ENCODE measurements at places on chromosomes 5 and 9.
A peak's percentile ranks its signal among the peaks of the same experiment; 100 is the strongest.

DNA sequence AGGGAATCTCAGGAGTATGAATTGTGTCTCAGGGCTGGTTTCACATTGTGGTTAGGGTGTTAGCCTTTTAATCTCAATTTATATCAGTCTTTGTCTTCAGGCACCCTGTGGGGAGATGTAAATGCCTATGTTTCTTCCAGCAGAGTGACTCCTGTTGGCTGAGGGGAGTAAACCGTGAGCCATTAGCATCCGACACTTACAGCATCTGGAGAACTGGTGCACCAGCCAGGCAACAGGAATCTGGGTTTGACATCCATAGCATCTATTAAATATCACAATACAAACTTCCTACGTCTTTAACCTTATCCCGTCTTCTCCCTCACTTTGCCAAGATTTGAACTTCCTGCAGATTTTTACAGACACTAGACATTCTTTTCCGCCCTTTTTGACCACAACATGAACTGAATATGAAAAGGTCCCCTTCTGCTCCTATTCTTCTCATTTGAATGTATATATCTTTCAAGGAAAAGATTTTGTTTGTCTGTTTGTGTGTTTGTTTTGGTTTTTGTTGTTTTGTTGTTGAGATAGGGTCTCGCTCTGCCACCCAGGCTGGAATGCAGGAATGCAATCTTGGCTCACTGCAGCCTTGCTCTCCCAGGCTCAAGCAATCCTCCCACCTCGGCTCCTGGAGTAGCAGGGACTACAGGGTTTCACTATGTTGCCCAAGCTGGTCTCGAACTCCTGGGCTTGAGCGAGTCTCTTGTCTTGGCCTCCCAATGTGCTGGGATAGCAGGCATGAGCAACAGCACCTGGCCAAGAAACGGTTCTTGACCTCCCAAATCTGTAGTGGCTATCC, 626.2 kb downstream of the TLR4 start:
- DNase-seq: no peak

GRCh38 chr5:168608821-168609220, 29.7 kb upstream of the PANK3 start:
- DNase-seq: no peak

GRCh38 chr5:142175461-142176142, 67.0 kb downstream of the NDFIP1 start:
- DNase-seq: no peak

- no peak for DNase-seq
These were observed 216.9 kb downstream of the CD180 start for GRCh38 chr5:66979738-66980137.

GRCh38 chr5:140677947-140678346, 4.6 kb upstream of the DND1 start:
- no peak for DNase-seq

DNA sequence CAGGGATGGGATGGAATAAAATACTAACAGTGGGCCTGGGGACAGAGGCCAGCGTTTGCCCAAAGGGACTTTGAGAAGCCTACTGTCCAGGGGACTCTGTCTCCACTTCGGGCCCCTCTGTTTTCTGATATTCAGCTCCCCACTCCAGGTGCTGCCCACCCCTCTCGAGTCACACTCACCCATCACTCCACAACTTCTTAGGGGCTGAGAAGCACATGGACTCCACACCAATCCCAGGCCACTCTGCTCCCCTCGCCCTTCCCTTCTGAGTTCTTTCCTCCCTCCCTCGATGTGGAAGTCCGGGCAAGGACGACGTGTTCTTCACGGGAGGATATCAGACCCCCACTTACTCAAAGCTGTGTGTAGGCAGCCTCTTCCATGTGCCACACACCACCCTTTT, 124.5 kb downstream of the BARX1 start:
- no peak for DNase-seq

DNA sequence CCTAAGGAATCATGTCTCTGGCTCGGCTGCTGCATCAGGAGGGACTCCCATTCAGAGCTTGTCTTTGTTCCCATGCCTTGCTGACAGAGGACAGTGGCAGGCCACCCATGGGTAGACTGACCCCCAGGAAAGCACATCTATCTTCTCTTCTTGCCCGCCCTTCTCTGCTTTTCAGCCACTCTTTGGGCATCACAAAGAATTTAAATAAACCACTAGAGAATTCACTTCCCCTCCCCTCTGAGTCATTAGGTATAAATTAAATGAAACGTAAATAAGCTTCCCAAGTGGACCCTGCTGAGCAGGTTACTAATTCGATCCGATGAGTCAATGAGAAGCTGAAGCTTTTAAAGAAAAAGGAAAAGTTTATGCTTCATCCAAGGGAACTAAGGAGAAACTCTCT, 97.0 kb downstream of the DRD1 start:
- no peak for DNase-seq

- DNase-seq: no peak
These were observed 13.9 kb downstream of the STC2 start for GRCh38 chr5:173314166-173314952.

- DNase-seq: no peak
These were observed 131.0 kb downstream of the GOLPH3 start for GRCh38 chr5:32043105-32043504.

DNA sequence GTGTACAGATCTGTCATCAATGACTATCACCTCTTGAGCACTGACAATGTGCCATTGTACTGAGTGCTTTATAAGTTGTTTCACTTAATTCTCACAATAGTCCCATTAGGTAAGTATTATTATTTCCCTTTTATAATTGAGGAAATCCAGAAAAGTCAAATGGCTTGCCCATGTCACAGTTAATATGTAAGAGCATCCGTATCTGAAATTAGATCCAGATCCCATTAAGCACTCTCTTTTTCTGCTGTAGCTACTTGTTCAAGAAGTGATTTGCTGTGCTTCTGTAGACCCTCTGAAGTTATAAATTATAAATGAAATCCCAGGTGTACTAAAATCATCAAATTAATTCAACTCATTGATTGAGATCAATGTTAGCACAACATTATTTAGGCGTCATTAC, 94.7 kb downstream of the INIP start:
- no peak for DNase-seq

GRCh38 chr9:129786481-129786880, 16.5 kb upstream of the TOR1B start:
- no peak for DNase-seq

DNA sequence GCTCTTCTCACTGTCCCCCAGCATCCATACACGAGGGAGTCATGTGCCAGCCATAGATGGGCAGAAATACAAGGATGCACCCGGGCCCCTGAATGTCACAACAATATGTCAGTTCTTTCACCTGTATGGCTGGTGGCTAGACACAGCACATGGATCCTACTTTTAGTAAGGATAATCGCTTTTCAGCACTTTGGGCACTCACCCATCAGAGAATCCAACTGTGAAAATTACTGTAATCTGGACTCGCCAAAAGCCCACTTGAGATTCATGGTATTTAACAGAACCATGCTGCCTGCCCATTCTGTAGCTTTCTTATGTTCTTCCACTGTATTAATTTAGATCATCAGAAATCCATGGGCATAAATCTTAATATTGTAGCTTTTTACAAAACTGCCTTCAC, 124.8 kb downstream of the FRMD3 start:
- DNase-seq: no peak

DNA sequence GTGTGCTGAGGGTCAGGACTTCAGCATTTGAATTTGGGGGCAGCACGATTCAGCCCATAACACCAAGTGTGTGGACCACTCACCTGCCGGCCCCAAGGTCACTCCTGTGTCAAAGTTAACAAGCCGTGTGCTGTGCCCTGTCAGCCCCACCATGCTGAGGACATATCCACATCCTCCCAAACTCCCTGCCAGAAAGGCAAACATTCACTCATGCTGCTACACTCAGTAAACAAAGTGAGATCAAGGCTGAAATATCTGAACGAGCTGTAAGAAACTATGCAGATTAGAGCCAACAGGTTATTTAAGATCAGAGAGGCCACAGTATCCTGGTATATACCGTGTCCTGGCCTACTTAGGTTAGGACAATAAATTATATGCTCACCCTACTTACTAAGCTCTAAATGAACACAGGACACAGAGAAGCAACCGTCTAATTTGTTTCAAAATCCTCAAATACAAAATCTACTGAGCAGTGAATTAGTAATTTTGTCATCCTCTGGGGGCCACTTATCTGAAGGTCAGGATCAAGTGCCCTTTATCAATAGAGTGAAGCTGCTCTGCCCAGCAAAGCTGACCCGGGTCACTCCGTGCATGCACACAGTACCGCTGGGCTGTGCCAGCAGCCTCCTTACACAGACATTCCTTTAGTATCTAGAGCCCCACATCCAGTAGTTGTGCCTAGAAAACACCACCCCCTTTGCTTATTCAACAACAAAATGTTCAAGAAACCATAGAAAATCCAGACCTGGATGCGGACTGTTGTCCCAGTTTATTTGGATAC, 28.2 kb downstream of the RETREG1 start:
- DNase-seq: no peak

DNA sequence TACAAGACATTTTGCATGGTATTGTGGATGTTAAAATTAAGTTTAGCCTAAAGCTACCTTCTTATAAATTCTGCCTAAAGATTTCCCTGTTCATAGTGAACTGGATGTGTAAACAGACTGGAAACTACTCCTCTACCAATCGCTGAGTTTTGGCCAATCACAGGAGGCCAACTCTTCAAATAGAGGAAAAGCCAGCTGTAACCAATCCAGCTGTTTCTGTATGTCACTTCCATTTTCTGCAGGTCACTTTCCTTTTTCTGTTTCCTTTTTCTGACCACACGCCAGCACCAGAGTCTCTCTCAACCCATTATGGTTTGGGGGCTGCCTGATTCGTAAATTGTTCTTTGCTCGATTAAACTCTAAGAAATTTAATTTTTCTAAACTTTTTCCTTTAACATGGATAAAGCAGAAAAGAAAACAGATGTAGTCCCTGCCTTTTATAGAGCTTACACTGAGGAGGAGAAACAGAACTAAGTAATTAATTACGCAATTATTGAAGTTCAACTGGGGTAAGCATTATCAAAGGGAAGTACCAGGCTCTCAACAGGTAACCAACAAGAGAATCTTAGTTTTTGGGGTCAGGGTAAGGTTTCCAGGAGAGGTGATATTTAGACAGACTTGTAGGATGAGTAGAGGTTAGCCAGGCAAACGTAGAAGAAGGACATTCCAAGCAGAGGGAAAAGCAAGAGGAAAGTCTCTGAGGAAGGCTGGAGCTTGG, 27.7 kb downstream of the RANBP3L start:
- no peak for DNase-seq

- no peak for DNase-seq
These were observed 603 bp downstream of the TMEM268 start for GRCh38 chr9:114611516-114612271.

- DNase-seq: no peak
These were observed 2.8 kb downstream of the SLC2A8 start for GRCh38 chr9:127399736-127400269.

GRCh38 chr5:159049844-159050315, 49.8 kb downstream of the EBF1 start:
- DNase-seq: no peak

GRCh38 chr9:106954974-106955850, 92.2 kb downstream of the ZNF462 start:
- DNase-seq: no peak

DNA sequence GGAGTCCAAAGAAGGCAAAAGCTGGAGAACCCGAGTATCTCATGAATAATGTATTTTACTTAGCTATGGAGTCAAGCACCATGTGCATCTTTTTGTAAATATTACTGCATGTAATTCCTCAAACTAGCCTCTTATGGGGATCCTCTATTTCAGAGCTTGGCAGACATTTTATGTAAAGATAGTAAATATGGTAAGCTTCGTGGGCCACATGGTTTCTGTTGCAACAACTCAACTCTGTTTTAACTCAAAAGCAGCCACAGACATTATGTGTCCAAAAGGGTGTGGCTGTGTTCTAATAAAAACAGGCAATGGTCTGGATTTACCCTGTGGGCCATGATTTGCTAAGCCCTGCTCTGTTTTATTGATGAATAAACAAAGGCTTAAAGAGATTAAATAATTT, 17.3 kb downstream of the DAPK1 start:
- DNase-seq: no peak

- no peak for DNase-seq
These were observed 20.3 kb downstream of the LPCAT1 start for GRCh38 chr5:1503241-1504068.

GRCh38 chr9:36306471-36307306, 48.4 kb upstream of the GNE start:
- DNase-seq: peak; percentile 8

- no peak for DNase-seq
These were observed 32.9 kb upstream of the MAN2A1 start for GRCh38 chr5:109656829-109657228.

GRCh38 chr5:37786862-37787519, 52.9 kb downstream of the GDNF start:
- DNase-seq: no peak

DNA sequence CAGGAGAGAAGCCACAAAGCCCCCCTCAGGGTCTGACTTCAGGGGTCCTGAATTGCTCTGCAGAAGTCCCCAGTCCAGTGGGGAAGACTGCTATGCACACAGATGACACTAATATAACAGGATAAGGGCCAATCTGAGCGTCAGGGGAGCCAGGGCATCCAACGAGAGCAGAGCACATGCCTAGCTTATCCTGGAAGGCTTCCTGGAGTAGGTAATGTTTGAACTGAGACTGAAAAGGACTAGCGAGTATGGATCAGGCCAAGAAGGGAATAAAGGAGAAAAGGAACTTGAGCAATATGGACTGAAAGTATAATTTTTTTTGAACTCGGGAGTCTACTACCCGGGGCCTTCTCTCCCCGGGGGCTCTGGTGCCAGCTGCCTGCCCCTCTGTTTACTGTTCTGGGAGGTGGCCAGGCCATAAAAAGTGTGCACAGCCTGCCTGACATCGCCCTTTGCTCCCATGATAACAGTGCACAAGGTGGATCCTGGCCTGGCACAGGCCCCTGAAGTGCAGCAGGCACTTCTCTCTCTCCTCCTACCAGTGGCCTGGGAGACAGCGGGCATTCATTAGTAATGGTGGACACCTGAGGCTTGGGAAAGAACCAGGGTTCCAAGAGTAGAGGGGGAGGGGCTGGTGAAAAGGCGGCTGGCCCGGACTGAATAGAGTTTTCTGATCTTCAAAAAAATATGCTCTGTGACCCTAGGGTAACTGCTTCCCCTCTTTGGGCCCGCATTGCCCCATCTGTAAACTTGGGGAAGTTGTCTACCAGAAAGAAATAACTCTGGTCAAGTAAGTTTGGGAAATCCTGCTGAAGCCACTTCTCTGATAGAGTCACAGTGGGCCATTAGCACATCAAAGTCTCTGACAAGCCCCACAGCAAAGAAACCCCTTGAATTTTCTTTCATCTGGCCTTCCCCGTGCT, 4.6 kb upstream of the SLC6A7 start:
- no peak for DNase-seq

All from GM12864 (cell line).